Stimulated activated naive CD4-positive, alpha-beta T cell treated with Interleukin-2 at 50 U/mL for 16 hours (primary cell): ENCODE measurements at places on chromosomes 16 and 17.

- no peak for DNase-seq
Measured at GRCh38 chr16:48583075-48584065, 26.6 kb downstream of the N4BP1 start.

DNA sequence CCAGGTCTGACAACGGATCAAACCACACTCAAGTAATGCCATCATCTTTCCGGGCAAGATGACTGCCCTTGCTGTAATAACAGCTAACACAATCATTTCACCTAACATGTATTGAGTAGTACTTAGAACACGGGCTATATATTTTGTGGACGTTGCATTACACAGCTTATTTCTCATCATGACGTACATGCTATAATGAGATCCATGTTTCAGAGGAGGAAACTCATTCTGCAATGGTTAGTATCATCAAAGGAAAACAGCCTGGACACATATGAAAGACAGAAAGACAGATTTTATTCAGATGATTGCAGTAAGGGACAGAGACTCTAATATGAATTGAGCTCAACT, 446.7 kb downstream of the HS3ST3B1 start:
- no peak for DNase-seq

- no peak for DNase-seq
Measured at GRCh38 chr17:67682196-67682595, 35.5 kb upstream of the NOL11 start.

DNA sequence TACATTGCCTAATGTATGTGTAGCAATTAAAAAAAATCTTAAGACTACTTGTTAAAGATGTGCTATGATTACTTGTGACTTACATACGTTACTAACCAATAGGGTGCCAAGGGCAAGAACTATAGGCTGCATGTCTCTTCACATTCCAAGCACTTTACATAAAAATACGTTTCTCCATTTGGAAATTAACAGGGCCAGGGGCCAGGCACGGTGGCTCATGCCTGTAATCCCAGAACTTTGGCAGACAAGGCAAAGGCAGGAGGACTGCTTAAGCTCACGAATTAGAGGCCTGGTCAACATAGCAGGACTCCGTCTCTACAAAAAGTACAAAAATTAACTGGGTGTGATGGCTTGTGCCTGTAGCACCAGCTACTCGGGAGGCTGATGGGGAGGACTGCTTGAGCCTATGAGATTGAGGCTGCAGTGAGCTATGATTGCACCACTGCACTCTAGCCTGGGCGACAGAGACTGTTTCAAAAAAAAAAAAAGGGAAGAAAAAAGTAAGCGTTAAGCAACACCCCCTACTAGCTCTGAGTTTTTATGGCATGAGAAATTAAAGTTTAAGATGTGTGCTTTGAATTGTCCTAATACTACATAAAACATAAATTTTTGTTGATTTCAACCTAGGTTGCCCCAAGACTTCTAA, 12.3 kb downstream of the PSMD12 start:
- no peak for DNase-seq
